ENCODE measurements at places on chromosomes 2 and 18. TPM values are rescaled to one million over a fixed set of nuclear protein-coding genes. Genes with fewer than 3 reads are reported as not detected.

KIF1A gene
- 146 TPM for total RNA-seq

NEU2 gene
- total RNA-seq = not detected

BAZ2B gene
- 192 TPM for total RNA-seq

GNAL gene
- 92.9 TPM for total RNA-seq

HNMT gene
- 64.0 TPM for total RNA-seq

L3MBTL4 gene
- 34.2 TPM for total RNA-seq

CTNNA2 gene
- 182 TPM for total RNA-seq

TOGARAM2 gene
- total RNA-seq = under 0.01 TPM

GLI2 gene
- 0.41 TPM for total RNA-seq

DYNAP gene
- total RNA-seq = not detected

PLEK gene
- 1.6 TPM for total RNA-seq

TMEM37 gene
- total RNA-seq = not detected

SH3RF3 gene
- 9.0 TPM for total RNA-seq

CD28 gene
- 1.2 TPM for total RNA-seq

THSD7B gene
- total RNA-seq = 13.9 TPM

NEB gene
- total RNA-seq = 0.41 TPM

LINC00305 gene
- not detected for total RNA-seq

GALNT13 gene
- total RNA-seq = 18.8 TPM

SOX11 gene
- 345 TPM for total RNA-seq

SLC11A1 gene
- 0.82 TPM for total RNA-seq

PTPRN gene
- total RNA-seq = 24.5 TPM

CBLN2 gene
- 280 TPM for total RNA-seq

CXCR1 gene
- total RNA-seq = under 0.01 TPM

BIN1 gene
- 57.5 TPM for total RNA-seq

CCDC141 gene
- 1.2 TPM for total RNA-seq

FRZB gene
- 17.1 TPM for total RNA-seq

LYPD6B gene
- 4.5 TPM for total RNA-seq

PIEZO2 gene
- 2.4 TPM for total RNA-seq

PLGLB1 gene
- 9.4 TPM for total RNA-seq

RAX gene
- not detected for total RNA-seq

HTR2B gene
- total RNA-seq = 0.41 TPM

FBXO36 gene
- total RNA-seq = 7.3 TPM

IL36G gene
- total RNA-seq = under 0.01 TPM

SDC1 gene
- 9.8 TPM for total RNA-seq

NOP58 gene
- total RNA-seq = 48.5 TPM

IL37 gene
- total RNA-seq = not detected

ALLC gene
- under 0.01 TPM for total RNA-seq

SPAST gene
- 293 TPM for total RNA-seq

GRHL1 gene
- 4.9 TPM for total RNA-seq

FHOD3 gene
- 46.9 TPM for total RNA-seq

Data from frontal cortex (tissue), 4 donors.